ENCODE measurements at places on chromosomes 12 and 14. TPM values are rescaled to one million over a fixed set of nuclear protein-coding genes. Genes with fewer than 3 reads are reported as not detected.
A peak's percentile ranks its signal among the peaks of the same experiment; 100 is the strongest.

DNA sequence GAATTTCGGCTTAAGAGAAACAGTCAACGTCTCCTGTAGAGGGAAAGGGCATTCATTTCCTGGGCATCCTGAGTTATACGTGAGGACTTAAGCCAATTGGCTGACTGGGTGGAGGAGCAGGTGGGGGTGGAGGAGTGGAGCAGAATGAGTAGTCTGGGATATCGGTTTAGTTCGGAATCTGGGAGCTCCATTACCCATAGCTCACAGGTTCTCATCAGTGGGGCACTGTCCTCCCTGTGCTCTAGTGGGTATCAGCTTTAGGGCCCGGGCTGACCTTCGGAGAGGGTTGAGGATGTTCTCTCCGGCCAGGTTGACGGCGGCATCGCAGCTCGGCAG lies 704 bp downstream of the SDR39U1 start:
- no peak for DNase-seq

BCAT1 gene
- polyA plus RNA-seq, result 69.5 TPM

DNA sequence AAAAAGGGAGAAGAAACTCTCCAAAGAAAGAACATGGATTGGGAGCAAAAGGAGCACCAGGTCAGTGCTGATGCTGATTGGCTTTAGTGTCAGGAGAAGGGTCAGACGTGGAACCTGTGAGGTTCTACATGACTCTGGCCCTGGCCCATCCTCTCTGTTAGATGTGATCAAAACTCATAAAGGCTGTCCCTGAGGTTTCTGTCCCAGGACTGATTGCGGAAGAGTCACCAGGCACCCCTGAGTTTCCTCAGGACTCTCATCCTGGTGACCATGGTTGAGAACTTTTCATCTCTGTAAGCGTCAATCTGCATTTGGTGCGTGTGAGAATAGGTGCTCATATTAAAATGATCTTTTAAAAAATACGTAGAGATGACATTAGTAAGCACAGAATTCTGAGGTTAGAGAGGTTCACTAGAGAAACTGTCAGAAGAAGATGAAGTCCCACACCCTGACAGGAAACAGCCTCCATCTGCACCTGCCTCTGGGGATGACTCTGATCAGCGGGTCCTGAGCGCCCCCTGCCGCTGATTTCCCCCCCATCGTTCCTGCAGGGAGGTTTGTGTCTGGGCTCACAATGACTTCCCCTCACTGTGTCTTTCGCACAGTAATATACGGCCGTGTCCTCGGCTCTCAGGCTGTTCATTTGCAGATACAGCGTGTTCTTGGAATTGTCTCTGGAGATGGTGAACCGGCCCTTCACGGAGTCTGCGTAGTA lies 741.8 kb downstream of the TMEM121 start:
- no peak for DNase-seq

GRCh38 chr12:50088577-50089335 lies 3.6 kb downstream of the SMARCD1 start:
- DNase-seq, result peak; percentile 50

DNA sequence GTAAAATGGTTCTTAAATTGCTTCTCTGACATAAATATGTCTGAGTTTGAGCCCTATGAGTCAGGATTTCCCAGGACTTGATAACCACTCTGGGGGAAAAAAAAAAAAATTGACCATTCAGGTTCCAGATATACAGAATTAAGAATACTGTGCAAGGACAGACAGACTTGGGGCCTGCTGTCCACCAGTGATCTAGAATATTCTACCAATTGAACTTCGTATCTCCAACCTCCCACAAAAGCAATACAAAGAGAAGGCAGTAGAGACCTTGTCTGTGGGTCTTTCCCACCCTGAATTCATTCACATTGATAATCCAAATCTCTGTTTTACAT lies 4.1 kb downstream of the SINHCAF start:
- DNase-seq, result no peak

DNA sequence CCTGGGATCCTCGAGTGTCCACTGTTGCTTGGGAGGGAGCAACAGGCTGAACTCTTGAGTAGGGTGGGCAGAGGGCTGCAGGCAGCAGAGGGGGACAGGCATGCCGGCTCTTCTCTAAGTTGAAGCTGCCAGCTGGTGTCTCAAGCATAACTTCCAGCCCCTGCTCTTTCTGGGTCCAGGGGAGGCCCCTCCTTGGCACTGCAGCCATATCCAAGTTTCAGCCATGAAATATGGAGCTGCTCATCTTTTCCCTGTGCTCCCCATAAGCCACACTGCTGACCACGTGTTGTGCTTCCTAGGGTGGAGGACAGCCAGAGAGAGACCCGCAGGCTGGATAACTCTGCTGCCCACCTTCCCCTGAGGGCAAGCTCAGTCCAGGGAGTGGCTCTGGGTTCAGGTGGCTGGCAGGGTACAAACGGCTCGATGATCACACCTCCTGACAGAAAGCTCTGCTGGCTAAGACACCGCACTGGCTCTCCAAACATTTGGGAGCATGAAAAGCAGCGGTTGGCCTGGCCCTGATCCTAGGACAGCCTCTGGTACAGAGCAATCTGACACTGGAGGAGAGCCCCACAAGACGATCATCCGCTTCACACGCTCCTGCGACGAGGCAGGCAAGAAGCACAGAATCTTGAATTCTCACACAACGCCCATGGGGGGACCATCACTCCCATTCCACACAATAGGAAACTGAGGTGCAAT lies 79.6 kb downstream of the PITPNM2 start:
- peak; percentile 87 for DNase-seq

DNM1L gene
- polyA plus RNA-seq, result 63.3 TPM

- DNase-seq, result no peak
Observed at GRCh38 chr12:114955414-114956014, 271.5 kb upstream of the TBX3 start.

DNA sequence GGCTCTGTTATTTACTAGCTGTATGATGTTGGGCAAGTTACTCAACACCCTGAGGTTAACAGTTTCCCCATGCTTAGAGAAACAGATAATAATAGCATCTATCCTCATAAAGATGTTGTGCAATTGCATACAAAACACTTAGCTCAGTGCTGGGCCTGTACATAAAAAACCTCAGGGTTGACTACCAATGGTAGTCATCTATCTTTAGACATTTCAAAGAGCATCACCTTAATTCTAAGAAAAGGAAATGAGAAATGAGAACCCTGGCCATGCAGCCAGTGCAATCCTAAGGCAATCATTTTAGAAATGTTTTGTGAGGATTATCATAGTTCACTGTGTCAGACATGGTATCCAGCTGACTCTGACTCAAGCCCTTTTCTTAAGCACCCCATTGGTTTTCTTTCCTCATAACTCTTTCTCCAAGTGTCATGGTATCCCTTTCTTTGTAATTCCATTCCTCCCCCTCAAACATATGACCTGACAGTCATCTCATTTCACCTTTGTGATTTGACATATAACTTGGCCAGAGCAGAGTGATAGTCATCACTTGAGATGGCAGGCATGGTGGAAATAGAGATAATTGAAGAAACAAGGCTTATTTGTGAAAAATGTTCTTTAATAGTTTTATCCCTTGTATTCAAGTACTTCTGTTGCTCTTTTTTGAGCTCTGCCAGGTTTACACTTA lies 29.5 kb upstream of the OSBPL8 start:
- DNase-seq, result peak; percentile 11

DNA sequence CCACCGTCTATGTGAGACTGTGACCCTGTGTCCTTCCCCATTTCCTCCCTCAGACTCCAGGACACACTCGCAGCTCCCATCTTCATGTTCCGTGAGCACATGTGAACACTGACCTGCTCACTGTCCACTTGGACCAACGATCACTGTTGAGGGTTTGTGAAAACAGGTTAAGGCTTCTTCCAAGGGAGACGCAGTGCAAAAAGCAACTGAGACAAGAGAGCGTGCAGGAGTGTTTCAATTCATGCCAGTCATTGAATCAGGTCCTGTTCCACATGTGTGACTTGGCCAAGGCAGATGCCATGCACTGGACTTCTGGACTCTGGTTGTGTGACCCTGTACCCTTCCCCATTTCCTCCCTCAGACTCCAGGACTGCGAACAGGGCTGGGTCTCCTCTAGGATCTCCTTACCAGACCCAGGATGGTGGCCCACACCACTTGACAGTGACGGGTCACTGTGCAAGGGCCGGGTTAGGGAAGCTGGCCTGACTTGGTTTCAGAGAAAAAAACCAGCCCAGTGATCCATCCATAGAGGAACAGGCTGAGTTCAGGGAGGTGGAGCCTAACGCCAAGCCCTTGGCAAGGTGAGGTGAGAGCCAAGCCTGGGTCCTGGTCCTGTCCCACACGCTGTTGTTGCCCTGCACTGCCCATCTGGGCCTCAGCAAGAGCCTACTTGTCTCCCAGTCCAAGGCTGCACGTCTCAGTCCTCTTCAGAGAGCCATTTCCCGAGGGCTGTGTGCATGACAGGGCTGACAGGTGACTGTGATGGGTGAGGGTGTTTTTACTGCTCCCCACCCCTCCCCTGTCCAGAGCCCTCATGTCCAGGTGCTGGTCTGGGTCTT lies 5.7 kb upstream of the KRT5 start:
- DNase-seq, result no peak

OR6C6 gene
- polyA plus RNA-seq, result not detected

DNA sequence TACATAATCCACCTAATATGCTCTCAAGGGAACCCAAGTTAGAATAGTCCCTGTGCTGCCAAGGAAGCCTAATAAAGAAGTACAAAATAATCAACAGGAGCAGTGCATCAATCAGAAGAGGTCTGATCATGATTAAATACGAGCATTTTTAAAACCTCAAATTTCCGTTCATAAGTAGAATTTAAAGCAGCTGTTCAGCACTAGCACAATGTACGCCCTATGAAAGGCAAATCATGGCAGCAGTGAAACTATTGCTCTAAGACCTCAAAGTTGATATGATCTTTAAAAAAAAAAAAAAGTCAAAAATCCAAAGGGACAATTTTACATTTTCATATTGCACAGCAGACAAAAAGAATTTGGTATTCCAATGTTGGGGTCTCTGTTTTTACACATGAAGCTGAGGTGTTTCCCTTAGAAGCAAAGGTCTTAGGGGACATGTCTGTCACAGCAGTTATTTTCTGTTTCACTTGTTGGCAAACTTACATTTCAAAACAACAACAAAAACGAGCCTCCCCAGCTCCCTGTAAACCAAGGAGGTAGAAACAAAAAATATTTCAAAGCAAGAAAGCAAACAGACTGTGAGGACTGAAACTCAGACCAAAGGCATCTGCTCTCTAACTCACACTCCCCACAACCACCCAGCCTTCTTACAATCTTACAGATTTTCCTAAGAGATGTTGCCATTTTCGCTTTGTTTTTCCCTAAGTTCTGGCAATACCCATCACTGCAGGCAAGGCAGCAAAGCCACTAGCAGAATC lies 28.2 kb downstream of the SOX5 start:
- DNase-seq, result peak; percentile 7

- no peak for DNase-seq
Observed at GRCh38 chr12:114995891-114996290, 311.9 kb upstream of the TBX3 start.

GRCh38 chr12:93865751-93866150 lies 188.6 kb downstream of the CRADD start:
- DNase-seq, result no peak

GRCh38 chr14:62889364-62889763 lies 155.9 kb downstream of the KCNH5 start:
- peak; percentile 8 for DNase-seq

GRCh38 chr12:14960548-14961465 lies 594 bp downstream of the ARHGDIB start:
- no peak for DNase-seq

LIN7A gene
- 2.7 TPM for polyA plus RNA-seq

DNA sequence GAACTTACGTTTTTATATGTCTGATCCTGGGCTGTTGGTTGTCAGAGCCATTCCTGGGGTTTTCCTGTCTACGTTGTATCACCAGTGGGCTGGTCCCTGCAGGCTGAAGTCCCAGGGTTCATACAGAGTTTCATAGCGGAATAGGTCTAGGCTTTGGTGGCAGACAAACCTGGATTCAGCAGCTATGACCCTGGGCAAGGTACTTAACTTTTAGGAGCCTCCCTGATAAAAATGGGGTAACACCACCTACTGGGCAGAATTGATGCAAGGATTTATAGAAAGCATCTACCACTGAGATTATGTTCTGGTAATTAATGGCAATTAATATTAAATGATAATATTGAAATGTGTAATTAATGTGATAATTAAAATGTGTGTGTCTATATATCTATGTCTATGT lies 141.2 kb downstream of the SYNE2 start:
- no peak for DNase-seq

- peak; percentile 42 for DNase-seq
Observed at GRCh38 chr14:21428930-21429329, 27.0 kb downstream of the CHD8 start.

NAA25 gene
- polyA plus RNA-seq, result 16.8 TPM

KCNC2 gene
- 0.85 TPM for polyA plus RNA-seq

GRCh38 chr12:24285448-24285847 lies 336.0 kb upstream of the SOX5 start:
- no peak for DNase-seq

KRT81 gene
- 0.21 TPM for polyA plus RNA-seq

DNA sequence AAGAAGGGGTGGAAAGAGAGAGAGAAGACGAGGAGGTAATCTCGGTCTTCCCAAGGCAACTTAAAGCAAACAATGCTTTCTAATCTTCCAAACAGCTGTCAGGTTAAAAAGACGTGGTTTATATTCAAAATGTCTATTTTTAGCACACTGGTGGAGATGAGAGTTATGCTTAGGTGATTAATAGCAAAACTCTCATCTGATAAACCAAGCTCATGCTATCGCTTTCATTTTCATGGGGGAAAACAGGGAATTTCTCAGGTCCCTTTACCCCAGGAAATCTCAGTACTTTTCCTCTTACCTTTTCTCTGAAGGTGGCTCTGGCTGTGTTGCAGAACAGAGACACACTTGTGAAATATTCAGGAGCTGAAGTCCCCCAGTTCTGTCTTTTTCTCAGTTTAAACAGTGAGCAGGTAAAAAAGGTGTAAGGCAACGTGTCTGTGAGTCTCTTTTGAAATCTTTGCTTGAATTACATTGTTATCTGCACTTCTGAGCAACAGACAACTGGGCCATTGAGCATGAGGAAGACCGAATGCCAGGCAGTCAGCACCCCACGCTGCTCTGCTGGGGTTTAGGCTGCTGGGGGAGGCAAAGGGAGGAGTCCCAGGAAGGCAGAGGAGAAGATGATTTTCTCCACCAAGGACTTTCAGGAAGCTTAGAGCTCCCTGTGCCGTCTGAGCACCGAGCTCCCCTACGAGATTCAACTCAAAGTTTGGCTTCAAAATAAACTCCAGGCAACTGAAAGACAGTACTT lies 759.3 kb downstream of the BCL11B start:
- no peak for DNase-seq

- no peak for DNase-seq
Observed at GRCh38 chr12:107057071-107057834, 36.1 kb downstream of the CRY1 start.

VDR gene
- polyA plus RNA-seq, result 0.45 TPM
